CD8-positive, alpha-beta memory T cell (primary cell): ENCODE measurements at places on chromosomes 2 and 18.

- DNase-seq: no peak
Observed at GRCh38 chr18:54035927-54036326, 188.5 kb downstream of the MBD2 start.

DNA sequence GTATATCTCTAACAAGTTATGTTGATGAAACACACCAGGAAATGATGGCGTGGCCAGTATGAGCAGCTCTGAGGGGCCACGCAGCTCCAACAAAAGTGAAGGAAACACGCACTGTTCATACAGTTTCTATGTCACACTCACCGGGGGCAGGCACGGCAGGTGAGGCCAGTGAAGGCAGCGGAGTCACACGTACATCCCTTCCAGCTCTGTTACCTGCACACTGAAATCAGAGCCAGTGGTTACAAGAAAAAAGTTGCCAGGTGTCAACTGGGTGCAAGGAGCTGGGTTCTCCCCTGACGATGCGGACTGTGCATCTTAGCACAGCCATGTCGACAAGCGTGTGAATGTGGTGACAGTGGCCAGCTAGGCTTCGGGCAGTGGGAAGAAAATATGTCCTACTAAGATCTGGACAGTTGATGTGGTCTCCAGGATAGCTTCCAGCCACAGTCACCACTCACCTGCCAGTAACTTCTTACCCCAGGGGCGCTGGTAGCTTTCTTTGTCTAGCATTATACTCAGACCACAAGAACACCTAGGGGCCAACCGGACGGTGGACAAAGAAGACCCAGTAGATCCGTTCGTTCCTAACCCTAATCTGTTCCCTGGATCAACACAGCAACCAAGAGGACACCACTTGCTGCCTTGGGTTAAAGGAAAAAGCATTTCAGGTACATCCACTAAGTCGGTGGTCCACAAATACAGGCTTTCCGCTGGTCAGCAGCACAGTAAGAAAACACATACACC lies 10.1 kb downstream of the HJURP start:
- DNase-seq: no peak

DNA sequence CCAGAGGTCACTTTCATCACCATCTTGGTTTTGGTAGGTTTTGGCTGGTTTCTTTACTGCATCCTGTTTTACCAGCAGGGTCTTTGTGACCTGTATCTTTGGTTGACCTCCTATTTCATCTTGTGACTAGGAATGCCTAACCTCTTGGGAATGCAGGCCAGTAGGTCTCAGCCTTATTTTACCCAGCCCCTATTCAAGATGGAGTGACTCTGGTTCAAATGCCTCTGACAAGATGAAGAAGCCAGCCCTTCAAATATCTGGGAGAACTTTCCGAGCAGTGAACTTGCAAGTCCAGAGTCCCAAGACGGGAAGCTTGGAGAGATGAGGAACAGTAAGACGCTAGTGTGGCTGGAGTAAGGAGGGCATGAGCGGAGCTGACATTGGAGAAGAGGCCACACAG lies 28.6 kb downstream of the PROKR1 start:
- DNase-seq: no peak

- no peak for DNase-seq
Observed at GRCh38 chr2:133240491-133241223, 327.6 kb downstream of the NCKAP5 start.

- no peak for DNase-seq
Observed at GRCh38 chr18:12991821-12992179, 638 bp downstream of the CEP192 start.
